ENCODE measurements at places on chromosomes 12 and 14.

GRCh38 chr14:92556255-92556741 is 42.7 kb downstream of the RIN3 start:
- no peak for DNase-seq

DNA sequence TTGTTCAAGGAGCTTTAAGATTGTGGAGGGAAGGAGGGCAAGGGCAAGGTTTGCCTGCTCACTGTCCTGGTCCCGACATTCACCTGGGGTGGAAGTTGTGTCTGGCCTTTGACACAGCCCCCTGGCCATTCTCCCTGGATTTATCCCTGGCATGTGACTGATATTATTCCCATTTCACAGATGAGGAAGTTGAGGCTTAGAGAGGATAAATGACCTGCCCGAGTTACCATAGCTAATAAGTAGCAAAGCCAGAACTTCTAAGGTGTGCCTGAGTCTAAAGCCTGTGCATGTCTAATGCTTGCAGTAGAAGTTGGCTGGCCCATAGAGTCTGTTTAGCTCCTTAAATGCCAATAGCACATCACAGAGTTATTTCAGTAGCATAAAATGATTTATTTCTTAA is 720 bp upstream of the FGF6 start:
- DNase-seq = no peak

DNA sequence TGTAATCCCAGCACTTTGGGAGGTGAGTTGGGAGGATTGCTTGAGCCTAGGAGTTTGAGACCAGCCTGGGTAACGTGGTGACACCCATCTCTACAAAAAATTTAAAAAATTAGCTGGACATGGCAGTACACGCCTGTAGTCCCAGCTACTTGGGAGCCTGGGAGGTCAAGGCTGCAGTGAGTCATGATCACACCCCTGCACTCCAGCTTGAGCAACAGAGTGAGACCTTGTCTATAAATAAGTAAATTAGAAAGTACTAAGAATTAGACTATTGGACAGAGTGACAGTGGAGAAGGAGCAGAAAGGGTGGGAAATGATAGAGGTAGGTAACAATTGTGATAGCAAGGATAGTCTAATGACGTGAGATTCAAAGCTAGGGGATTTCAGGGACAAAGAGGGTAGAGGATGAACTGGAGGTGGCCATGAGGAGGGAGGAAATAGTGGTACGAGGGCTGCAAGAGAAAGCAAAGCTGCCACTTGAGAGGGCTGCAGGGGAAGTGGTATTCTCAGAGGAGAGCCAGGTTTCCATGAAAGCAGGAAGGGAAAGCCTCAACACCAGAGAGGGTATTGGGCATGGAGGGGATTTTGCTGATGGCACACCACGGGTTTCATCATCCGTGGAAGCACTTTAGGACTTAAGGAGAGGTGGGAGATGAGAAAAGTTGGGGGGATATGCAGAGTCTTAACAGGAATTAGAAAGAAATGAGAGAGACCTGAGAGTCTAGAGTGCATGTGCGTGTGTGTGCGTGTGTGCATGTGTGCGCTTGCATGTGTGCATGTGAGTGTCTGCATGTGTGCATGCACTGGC is 85.6 kb downstream of the SYNE2 start:
- DNase-seq = no peak

DNA sequence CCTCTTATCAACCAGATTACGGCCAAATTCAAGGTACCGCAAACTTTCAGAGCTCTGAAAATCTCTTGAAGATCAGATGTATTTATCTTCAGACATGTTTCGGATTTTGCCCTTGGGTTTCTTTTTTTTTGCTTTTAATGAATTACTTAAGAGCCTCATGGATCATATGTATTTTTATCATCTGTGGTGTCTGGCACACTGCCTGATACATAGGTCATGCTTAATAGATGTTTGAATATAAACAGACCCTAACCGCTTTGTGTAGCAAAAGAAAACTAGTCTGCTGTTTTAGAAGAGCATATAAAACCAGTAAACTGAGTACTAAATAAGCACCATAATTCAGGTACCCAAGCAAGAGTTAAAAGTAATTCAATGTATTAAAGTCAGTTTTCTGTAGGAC is 20.1 kb upstream of the TBK1 start:
- no peak for DNase-seq

DNA sequence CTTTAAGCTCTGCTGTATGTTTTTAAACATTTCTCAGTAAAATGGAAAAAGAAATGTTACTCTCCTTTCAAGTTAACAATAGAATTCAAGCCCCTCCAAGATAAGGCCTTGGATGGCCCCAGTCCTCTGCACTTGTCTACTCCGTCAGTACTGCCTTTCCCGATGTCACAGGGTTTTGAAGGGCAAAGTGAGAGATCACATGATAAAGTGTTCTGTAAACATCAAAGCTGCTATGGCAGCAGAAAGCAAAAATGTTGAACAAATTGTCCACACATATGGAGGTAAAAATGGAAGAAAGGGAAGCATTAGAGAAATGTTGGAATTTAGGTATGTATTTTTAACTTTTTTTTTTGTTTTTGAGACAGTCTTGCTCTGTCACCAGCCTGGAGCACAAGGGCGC is 33.5 kb upstream of the CDK2AP1 start:
- no peak for DNase-seq

- no peak for DNase-seq
These were observed 16.9 kb upstream of the KRR1 start for GRCh38 chr12:75528272-75528671.

DNA sequence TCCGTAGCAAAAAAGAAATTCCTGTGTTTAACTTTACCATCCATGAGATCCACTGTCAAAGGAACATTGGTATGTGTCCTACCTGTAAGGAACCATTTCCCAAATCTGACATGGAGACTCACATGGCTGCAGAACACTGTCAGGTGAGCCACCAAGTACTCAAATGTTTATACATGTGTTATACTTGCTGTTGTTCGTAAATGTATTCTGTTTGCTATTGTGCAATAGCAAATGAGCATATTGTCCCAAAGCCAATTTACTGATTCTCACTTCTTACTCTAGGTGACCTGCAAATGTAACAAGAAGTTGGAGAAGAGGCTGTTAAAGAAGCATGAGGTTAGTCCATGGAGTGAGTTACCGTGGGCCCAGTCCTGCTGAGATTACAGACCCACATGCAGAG is 9.4 kb downstream of the TRAFD1 start:
- DNase-seq = no peak
